ENCODE measurements at places on chromosomes 5 and 9. TPM values are rescaled to one million over a fixed set of nuclear protein-coding genes. Genes with fewer than 3 reads are reported as not detected.

TSSK1B gene
- polyA plus RNA-seq: not detected

DNA sequence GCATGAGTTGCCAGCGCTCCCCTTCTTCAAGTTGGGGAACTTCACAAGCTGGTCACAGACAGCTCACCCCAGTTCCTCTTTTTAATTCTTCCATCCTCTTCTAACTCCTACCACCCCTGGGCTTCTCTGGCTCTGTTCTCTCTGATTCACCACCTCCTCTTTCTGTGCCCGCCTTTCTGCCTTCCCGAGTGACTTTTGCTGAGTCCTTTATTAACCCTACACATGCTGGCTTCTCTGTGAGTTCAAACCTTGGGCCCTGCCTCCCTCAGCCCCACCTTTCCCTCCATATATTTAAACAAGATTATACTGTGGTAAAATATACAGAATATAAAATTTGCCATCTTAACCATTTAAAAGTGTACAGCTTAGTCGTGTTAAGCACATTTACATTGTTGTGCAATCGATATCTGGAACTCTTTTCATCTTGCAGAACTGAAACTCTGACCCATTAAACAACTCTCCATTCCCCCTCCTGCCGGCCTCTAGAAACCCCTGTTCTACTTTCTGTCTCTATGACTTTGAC lies 32.0 kb downstream of the SLC46A2 start:
- no peak for DNase-seq
- H3K27ac ChIP-seq: peak overlapping the region; percentile 35
- no peak overlapping the region for H3K4me3 ChIP-seq
- no peaks in the 10 kb centered on the region for H3K27me3 ChIP-seq

- no peaks in the 10 kb centered on the region for H3K4me1 ChIP-seq
- no peak for DNase-seq
- no peak overlapping the region for H3K27ac ChIP-seq
- no peak overlapping the region for H3K4me3 ChIP-seq
- no peaks in the 10 kb centered on the region for H3K36me3 ChIP-seq
Measured at GRCh38 chr5:123700624-123701287, 188.8 kb downstream of the CSNK1G3 start.

GRCh38 chr9:36729906-36730305 lies 157.2 kb downstream of the MELK start:
- no peak for DNase-seq
- peaks cover 3% of the 10 kb centered on the region for H3K27me3 ChIP-seq
- no peaks in the 10 kb centered on the region for H3K36me3 ChIP-seq

DNA sequence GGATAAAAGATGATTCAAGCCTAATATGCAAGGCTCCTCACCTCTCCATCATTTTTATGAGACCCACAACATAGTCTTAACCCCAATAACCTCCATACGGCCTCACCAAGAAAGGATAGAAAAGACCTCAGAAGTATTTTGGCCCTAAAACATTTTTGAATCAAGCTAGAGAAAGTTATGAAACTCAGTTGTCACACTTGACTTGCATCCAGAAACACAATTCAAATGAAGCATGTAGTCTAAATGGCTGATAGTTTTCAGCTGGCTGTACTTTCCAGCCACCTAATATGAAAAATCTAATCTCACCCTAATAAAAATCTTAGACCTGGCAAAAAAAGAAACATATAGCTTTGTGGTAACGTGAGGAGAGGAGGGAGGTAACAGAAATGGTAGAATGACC lies 116.1 kb downstream of the ARL15 start:
- H3K4me1 ChIP-seq: peaks cover 12% of the 10 kb centered on the region
- H3K36me3 ChIP-seq: peaks cover 3% of the 10 kb centered on the region
- no peaks in the 10 kb centered on the region for H3K27me3 ChIP-seq
- DNase-seq: no peak

- H3K27me3 ChIP-seq: no peaks in the 10 kb centered on the region
- no peaks in the 10 kb centered on the region for H3K36me3 ChIP-seq
- DNase-seq: no peak
- no peaks in the 10 kb centered on the region for H3K4me1 ChIP-seq
- H3K27ac ChIP-seq: no peak overlapping the region
Measured at GRCh38 chr5:169288066-169288930, 12.6 kb downstream of the SLIT3 start.

PDCD1LG2 gene
- not detected for polyA plus RNA-seq

- no peak overlapping the region for H3K27ac ChIP-seq
- no peak for DNase-seq
- peak overlapping the region; percentile 22 for H3K4me3 ChIP-seq
- H3K27me3 ChIP-seq: peaks cover 44% of the 10 kb centered on the region
- H3K4me1 ChIP-seq: peaks cover 4% of the 10 kb centered on the region
- H3K36me3 ChIP-seq: no peaks in the 10 kb centered on the region
Measured at GRCh38 chr9:38424918-38425317, 664 bp upstream of the IGFBPL1 start.

GRCh38 chr5:141003791-141004611 lies 37.7 kb downstream of the PCDHAC2 start:
- no peak overlapping the region for H3K27ac ChIP-seq
- no peak for DNase-seq
- H3K4me1 ChIP-seq: peaks cover 8% of the 10 kb centered on the region
- H3K4me3 ChIP-seq: no peak overlapping the region
- H3K27me3 ChIP-seq: peaks cover 34% of the 10 kb centered on the region
- H3K36me3 ChIP-seq: no peaks in the 10 kb centered on the region

GRCh38 chr5:149682532-149683075 lies 47.5 kb upstream of the PPARGC1B start:
- H3K27me3 ChIP-seq: peaks cover 13% of the 10 kb centered on the region
- H3K4me1 ChIP-seq: no peaks in the 10 kb centered on the region
- H3K36me3 ChIP-seq: no peaks in the 10 kb centered on the region
- DNase-seq: no peak
- no peak overlapping the region for H3K4me3 ChIP-seq

CDC14B gene
- 4.8 TPM for polyA plus RNA-seq

AKNA gene
- polyA plus RNA-seq: 31.6 TPM

ISOC1 gene
- 29.9 TPM for polyA plus RNA-seq

GRCh38 chr9:120902569-120903535 lies 23.7 kb downstream of the TRAF1 start:
- H3K27ac ChIP-seq: peak overlapping the region; percentile 98
- peaks cover 76% of the 10 kb centered on the region for H3K4me1 ChIP-seq
- peaks cover 34% of the 10 kb centered on the region for H3K36me3 ChIP-seq
- peak overlapping the region; percentile 68 for H3K4me3 ChIP-seq

GRCh38 chr9:136100700-136101614 lies 5.9 kb upstream of the NACC2 start:
- DNase-seq: no peak
- no peak overlapping the region for H3K27ac ChIP-seq
- H3K4me1 ChIP-seq: peaks cover 11% of the 10 kb centered on the region
- no peak overlapping the region for H3K4me3 ChIP-seq

DNA sequence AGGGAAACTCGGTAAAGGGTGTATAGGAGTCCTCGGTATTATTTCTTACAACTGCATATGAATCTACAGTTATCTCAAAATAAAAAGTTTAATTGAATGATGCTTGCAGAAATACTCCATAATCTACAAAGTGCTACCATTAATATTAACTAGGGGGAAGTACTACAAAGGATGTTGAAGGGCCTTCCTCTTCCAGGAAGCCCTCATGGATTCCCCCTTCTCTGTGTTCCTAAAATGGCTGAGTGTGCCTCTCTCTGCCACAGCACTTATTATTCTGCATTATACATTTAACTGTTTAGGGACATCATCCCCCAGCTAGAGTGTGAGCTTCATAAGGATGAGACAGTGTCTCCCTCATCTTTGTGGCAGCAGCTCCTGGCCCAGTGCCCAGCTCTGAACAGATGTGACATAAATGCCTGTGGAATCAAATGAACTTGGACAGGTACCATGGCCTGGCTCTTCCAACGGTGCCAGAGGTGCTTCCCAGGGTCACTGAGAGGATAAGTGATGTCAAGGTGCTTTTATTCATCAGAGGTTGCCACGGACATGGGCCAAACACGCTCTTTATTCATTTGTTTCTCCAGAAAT lies 99.5 kb downstream of the PAX5 start:
- H3K4me3 ChIP-seq: no peak overlapping the region
- peaks cover 1% of the 10 kb centered on the region for H3K4me1 ChIP-seq
- H3K36me3 ChIP-seq: peaks cover 5% of the 10 kb centered on the region
- DNase-seq: no peak
- peaks cover 2% of the 10 kb centered on the region for H3K27me3 ChIP-seq
- no peak overlapping the region for H3K27ac ChIP-seq

DNA sequence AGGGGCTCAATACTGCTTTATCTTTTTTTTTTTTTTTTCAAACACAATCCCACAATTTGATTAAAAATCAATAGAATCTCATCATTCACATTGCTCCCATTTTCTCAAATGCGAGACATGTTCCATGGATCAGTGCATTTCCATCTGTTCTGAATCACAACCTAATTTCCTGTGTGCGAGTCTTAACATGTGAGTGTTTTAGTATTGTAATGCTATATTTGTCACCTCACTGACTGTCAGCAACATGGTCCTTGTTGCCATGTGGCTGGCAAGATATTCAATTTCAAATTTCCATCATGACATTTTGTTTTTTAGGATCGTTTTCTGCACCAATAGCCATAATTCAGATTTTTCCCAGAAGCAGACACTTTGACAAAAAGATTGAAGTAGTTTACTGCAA lies 233.2 kb upstream of the PRDM9 start:
- no peak overlapping the region for H3K27ac ChIP-seq
- H3K36me3 ChIP-seq: no peaks in the 10 kb centered on the region
- H3K4me1 ChIP-seq: no peaks in the 10 kb centered on the region
- H3K27me3 ChIP-seq: no peaks in the 10 kb centered on the region
- no peak for DNase-seq

GRCh38 chr5:52809884-52810283 lies 22.2 kb downstream of the ITGA1 start:
- no peak overlapping the region for H3K27ac ChIP-seq
- peaks cover 9% of the 10 kb centered on the region for H3K36me3 ChIP-seq
- H3K4me1 ChIP-seq: peaks cover 4% of the 10 kb centered on the region
- H3K4me3 ChIP-seq: no peak overlapping the region

GRCh38 chr5:115209279-115209678 lies 39.6 kb upstream of the TRIM36 start:
- no peaks in the 10 kb centered on the region for H3K27me3 ChIP-seq
- H3K27ac ChIP-seq: peak overlapping the region; percentile 13
- peak; percentile 31 for DNase-seq
- no peak overlapping the region for H3K4me3 ChIP-seq
- H3K36me3 ChIP-seq: no peaks in the 10 kb centered on the region
- peaks cover 11% of the 10 kb centered on the region for H3K4me1 ChIP-seq

GRXCR2 gene
- polyA plus RNA-seq: not detected

ADRB2 gene
- polyA plus RNA-seq: 0.33 TPM

AIF1L gene
- not detected for polyA plus RNA-seq

- H3K4me3 ChIP-seq: no peak overlapping the region
- peaks cover 9% of the 10 kb centered on the region for H3K27me3 ChIP-seq
- peaks cover 19% of the 10 kb centered on the region for H3K36me3 ChIP-seq
- DNase-seq: no peak
- H3K27ac ChIP-seq: no peak overlapping the region
- H3K4me1 ChIP-seq: no peaks in the 10 kb centered on the region
Measured at GRCh38 chr9:93681269-93682154, 105.1 kb downstream of the PHF2 start.

KIAA1191 gene
- polyA plus RNA-seq: 50.7 TPM

DNA sequence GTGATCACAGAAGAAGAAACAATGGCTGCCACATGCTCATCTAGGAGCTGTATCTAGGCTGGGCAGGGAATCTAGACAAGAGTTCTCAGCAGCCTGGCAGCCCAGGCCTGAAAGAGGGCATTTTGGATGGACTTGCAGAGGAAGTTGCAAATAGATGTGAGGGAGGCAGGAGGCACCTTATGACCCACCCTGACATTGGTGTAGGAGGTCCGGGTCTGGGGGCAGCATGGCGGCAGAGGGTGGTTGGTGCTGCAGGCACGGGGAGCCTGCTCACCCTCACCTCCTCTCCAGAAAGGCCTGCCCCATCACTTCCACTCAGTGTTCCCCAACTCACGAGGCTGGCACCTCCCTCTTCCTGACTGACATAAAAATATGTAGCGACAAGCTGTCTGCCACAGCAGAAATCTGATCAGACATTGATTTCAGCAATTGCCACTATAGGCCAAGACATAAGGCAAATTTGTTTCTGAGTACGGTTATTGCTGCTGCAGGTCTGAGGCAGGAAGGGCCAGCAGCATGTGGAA lies 217.6 kb downstream of the PBX3 start:
- no peaks in the 10 kb centered on the region for H3K27me3 ChIP-seq
- no peak overlapping the region for H3K27ac ChIP-seq
- DNase-seq: no peak
- H3K4me3 ChIP-seq: no peak overlapping the region
- peaks cover 8% of the 10 kb centered on the region for H3K36me3 ChIP-seq

DNA sequence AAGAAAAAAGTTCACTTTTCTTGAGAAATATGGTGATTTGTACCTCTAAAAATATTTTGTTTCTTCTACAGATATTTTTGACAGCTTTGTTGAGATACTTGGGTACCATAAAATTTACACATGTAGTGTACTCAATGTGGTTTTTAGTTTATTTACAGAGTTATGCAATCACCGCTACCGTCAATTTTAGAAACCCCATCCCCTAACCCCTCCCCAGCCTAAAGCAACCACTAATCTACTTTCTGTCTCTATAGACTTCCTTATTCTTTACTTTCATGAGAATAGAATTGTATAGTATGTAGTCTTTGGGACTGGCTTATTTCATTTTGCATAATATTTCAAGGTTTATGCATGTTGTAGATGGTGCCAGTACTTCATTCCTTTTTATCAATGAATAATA lies 45.0 kb upstream of the TDRD7 start:
- peaks cover 53% of the 10 kb centered on the region for H3K36me3 ChIP-seq
- H3K27me3 ChIP-seq: no peaks in the 10 kb centered on the region
- H3K27ac ChIP-seq: no peak overlapping the region

SLC23A1 gene
- polyA plus RNA-seq: not detected

GRCh38 chr9:124520206-124520596 lies 13.0 kb upstream of the NR5A1 start:
- no peak overlapping the region for H3K27ac ChIP-seq
- H3K4me3 ChIP-seq: no peak overlapping the region
- no peaks in the 10 kb centered on the region for H3K4me1 ChIP-seq
- H3K27me3 ChIP-seq: peaks cover 19% of the 10 kb centered on the region
- no peak for DNase-seq

GRCh38 chr5:40046792-40047191 lies 622.0 kb upstream of the DAB2 start:
- no peaks in the 10 kb centered on the region for H3K27me3 ChIP-seq
- no peak for DNase-seq
- H3K36me3 ChIP-seq: no peaks in the 10 kb centered on the region
- no peak overlapping the region for H3K27ac ChIP-seq
- no peak overlapping the region for H3K4me3 ChIP-seq
- H3K4me1 ChIP-seq: no peaks in the 10 kb centered on the region

All from naive thymus-derived CD8-positive, alpha-beta T cell (primary cell).